ENCODE measurements at places on chromosomes 13 and 19. TPM values are rescaled to one million over a fixed set of nuclear protein-coding genes. Genes with fewer than 3 reads are reported as not detected.
A peak's percentile ranks its signal among the peaks of the same experiment; 100 is the strongest.

Gene GPC6
- 16.1 TPM for total RNA-seq

Gene C19orf33
- total RNA-seq: 1.2 TPM

Gene ASF1B
- 46.6 TPM for total RNA-seq

Gene ZNF444
- total RNA-seq: 49.7 TPM

Gene MAST1
- total RNA-seq: 11.8 TPM

Gene CEACAM1
- total RNA-seq: 0.94 TPM

Gene XAB2
- total RNA-seq: 50.6 TPM

Gene ZNF577
- total RNA-seq: 39.4 TPM

Gene SLC25A23
- total RNA-seq: 42.9 TPM

Gene SULT2A1
- total RNA-seq: not detected

Gene MISP3
- total RNA-seq: 0.72 TPM

Gene RNASEH2B
- total RNA-seq: 50.8 TPM

- no peak for DNase-seq
These were observed 12.9 kb upstream of the IGSF23 start for GRCh38 chr19:44600466-44600865.

GRCh38 chr13:25276748-25277147 is 10.5 kb downstream of the MTMR6 start:
- no peak for DNase-seq

DNA sequence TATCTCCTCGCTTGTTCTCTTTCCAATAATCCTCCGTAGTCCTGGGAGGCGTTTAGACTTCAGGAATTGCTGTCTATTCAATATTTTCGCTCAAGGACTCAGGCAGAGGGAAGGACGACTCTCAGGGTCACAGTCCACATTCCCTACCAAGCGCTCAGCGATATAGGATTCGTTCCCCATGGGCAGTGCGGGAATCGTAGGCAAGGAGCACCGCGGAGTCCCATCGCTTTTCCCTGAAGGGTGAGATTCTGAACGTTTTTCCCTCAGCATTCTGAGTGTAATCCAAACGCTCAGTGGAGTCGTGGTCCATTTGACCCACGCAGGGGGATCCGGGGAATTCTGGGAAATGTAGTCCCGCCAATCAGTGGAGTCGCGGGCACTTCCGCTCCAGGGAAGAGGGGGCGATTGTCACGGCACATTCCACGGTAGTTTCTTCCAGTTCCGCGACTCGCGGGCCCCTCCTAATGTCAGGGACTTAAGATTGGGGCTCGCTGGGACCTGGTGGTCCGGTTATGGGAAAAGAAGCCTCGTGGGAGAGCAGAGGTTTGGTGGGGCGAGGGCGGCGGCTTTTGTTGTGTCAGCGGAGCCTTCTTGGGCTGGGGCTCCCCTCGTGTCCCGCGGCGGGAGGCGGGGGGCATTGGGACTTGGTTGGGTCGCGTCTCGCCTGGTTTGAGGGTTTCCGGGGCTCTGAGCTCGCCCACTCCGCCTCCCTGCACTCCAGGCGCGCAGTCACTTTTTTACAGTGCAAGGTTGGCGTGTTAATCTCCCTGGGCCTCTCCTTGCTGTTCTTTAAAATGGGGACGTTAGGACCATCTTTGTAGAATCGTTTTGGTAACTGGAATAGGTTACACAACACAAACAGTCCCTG is at the start of gene ZNF234:
Gene ZNF234 (plus strand): TSS at position 364 of the 868 bp plus-strand sequence. CDS start 3,079 bp downstream, outside the sequence.
- peak; percentile 65 for DNase-seq

GRCh38 chr13:41742917-41743552 is 217.9 kb downstream of the VWA8 start:
- DNase-seq: no peak

GRCh38 chr19:58394821-58395219 is 636 bp upstream of the RNF225 start:
- DNase-seq: no peak

- DNase-seq: peak; percentile 89
These were observed 4.5 kb downstream of the FAM174C start for GRCh38 chr19:1279782-1280341.

- no peak for DNase-seq
These were observed 55.1 kb downstream of the SLAIN1 start for GRCh38 chr13:77752512-77753069.

- DNase-seq: no peak
These were observed 199.0 kb downstream of the UQCRFS1 start for GRCh38 chr19:29013988-29014387.

- no peak for DNase-seq
These were observed 62.2 kb downstream of the CYSLTR2 start for GRCh38 chr13:48715977-48716376.

GRCh38 chr13:101452519-101453485 is at the start of gene ITGBL1:
ITGBL1 (plus strand) TSS chr13:101452675; CDS start chr13:101452834, 159 bp downstream.
- no peak for DNase-seq

GRCh38 chr13:107809125-107809524 is 406.2 kb downstream of the LIG4 start:
- DNase-seq: no peak

- no peak for DNase-seq
These were observed 134.5 kb upstream of the TMTC4 start for GRCh38 chr13:100809129-100809390.

GRCh38 chr13:76735641-76736040 is 150.6 kb downstream of the KCTD12 start:
- DNase-seq: no peak

DNA sequence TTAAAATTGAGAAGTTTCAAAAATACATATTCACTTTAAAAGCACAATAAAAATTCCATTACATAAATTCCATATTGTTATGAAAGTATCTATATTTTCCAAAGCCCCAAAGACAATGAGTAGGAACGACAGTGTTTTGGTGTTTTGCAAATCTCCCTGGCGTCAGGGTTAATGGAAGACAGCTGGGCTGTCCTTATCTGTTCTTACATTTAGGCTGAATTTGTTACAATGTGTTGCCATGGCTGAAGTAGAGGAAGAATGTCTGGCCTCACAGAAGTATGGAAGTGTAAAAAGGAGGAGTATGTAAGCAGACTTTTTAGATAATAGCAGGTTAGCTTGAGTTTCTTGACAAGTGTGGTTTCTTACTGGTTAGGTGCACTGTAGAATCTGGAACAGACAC is 124.4 kb upstream of the SPATA13 start:
- no peak for DNase-seq

GRCh38 chr19:32268381-32268780 is 77.0 kb upstream of the ZNF507 start:
- no peak for DNase-seq

- DNase-seq: no peak
These were observed 12.1 kb upstream of the HAS1 start for GRCh38 chr19:51735759-51736449.

DNA sequence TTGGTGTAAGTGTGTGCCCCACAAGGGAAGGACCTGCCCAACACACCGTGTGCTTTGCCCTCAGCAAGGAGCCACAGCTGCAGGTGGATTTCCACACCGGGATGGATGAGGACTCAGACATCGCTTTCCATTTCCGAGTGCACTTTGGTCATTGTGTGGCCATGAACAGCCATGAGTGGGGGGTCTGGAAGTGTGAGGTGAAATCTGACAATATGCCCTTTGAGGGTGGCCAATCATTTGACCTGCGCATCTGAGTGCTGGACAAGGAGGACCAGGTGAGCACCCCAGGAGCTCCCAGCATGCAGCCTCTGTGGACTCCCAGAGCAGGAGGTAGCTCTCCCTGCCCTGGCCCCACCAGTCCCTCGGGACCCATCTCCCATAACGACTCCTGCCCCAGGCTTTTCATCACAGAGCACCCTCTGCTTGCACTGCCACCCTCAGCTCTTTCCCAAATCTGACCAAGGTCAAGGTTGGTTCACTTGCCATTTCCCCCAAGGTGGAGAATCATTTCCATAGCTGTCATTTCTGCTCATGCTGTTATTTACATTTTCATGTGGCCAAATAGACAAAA is 13.2 kb upstream of the EID2 start:
- no peak for DNase-seq

GRCh38 chr13:112894423-112894672 is 74.7 kb upstream of the MCF2L start:
- no peak for DNase-seq

- no peak for DNase-seq
These were observed 14.8 kb downstream of the BRD4 start for GRCh38 chr19:15317392-15318071.

DNA sequence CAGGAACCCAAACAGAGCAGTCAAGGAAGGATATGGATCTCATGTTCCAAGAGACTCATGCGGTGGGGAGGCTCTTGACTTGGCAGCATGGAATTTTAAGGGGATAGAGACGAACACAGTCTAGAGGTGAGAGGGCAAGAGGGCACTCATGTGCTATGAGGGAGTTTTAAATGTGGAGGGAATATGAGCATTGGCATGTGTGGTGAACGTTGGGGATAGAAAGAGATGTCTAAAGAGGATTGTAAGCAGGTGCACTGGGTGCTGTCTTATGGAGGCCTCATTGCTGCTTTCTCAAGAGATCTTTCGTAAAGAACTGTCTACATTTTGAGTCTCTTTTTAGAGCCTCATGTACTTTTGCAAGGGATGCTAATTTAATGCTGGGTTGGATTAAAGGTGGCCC is 600.3 kb upstream of the GPC6 start:
- no peak for DNase-seq

GRCh38 chr19:2474232-2475017 is 1.5 kb upstream of the GADD45B start:
- peak; percentile 89 for DNase-seq

DNA sequence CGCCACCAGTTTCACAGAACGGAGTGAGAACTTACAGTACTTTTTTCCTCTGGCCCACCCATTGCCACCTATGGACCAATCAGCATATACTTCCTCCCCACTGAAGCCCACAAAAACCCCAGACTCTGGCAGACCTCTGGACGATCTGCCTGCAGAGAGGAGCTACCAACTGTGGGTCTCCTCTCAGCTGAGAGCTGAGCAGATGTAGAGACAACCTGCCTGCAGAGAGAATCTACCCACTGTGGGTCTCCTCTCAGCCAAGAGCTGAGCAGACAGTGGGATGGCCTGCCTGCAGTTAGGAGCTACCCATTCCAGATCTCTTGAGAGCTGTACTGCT is 69.7 kb downstream of the PIBF1 start:
- DNase-seq: no peak

GRCh38 chr19:10395003-10395402 is 8.3 kb downstream of the CDC37 start:
- DNase-seq: no peak

GRCh38 chr19:18603255-18603957 is 3.2 kb downstream of the CRLF1 start:
- DNase-seq: peak; percentile 71

DNA sequence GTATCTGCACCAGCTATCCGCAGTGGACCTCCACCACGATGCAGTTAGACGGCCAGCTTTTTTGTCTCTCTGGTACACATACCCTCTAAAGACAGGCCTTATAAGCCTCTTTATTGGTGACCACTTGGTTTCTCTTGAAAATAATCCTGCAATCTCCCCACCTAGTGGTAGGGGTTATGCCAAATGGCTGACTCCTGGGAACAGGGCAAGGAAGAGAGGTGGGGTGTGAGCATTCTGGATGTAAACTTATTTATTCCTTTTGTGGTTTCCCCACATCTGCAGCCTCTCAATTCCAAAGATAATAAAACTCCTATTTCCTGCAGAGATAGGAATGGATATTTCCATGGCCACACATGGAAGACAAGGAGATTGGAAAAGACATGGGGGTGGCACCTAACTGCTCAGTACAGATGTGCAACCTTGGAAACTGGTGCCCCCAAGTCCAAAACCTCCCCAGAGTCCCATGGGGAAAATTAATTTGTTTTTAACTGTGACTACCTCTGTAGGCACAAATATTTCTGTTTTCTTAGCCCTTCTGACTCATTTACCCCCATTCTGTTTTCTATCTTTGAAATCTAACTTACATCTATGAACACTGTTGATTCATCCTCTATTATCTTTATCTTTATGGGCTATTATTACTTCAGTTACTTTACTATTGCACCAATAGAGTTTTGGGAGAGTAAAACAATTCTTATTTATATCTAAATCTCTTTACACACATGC is 112.7 kb upstream of the TSHZ3 start:
- DNase-seq: no peak

DNA sequence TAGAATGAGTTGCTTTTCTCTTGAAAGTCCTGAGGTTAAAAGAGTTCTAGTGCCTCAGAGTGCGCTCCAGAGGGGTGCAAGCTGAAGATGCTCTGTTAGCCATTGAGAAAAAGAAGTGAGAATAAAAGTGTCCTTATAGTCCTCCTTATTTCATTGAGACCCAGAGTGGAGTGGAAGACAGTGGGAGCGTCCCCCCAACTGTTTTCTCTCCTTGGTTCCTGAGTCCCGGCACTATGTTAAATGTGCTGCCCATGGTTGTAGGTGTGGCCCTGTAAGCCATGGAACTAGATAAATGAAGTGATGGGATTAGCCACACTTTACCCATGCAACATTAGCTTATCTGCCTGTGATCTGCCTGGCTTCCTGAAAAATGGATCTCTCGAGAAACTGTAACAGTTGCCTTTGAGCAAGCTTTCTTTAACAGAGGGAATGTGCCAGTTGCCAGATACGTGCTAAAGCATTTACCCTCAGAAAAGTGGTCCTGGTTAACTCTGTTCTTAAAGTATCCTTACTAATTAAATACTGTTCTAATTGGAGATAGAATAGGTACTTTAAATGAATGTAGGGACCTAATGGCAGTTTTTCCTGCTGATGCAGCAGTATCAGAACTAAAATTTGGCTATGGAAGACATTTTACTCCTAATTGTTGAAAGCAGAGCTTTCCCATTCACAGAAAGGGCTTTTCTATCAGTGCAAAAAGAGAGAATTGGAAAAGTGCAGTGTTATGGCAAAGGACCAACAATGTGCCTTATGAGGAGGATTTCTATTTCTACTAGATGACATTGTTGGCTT is 21.4 kb upstream of the PSG9 start:
- DNase-seq: no peak

Measured in H9 (cell line).